ENCODE measurements at places on chromosomes 7 and 10.

- no peak for DNase-seq
Observed at GRCh38 chr7:78220754-78221153, 422.2 kb downstream of the PHTF2 start.

- no peak for DNase-seq
Observed at GRCh38 chr10:100810835-100811116, 65.4 kb downstream of the PAX2 start.

- no peak for DNase-seq
Observed at GRCh38 chr7:123494193-123494796, 40.1 kb downstream of the IQUB start.

DNA sequence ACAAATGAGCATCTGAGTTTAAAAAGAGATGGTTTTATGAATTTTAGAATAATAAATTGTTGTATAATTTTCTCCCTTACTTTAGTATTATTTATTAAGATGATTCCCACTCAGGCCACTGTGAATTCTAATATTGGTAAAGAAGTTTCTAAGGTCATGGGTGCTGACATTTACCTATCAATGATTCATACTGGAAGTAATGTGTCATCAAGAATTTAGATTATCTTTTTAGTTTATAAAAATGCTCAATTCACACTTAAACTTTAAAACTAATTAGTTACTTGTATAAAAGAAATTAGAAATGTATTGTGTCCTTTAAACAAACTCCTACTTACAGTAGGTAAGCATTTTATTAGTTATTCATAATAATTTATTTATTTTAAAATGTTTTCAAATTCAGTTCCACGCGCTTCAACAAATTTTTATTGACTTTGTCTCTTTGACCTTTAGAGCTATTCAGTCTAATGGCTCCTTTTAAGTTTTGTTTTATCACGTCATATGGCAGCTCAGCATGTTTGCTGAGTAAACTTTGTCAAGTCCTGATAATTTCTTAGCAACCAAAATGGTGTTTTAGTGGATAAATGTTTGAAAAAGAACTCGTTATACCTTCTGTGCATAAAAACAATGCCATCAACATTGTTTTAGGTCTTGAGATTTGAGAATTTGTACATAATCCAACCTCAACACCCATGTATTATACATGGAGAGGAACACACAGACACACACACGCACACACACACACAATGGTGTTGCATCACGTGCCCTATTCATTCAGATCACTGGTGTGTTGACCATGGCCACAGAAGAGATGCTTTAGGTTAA, 15.1 kb upstream of the MRC1 start:
- DNase-seq, result no peak

- no peak for DNase-seq
Observed at GRCh38 chr10:8070440-8070839, 16.0 kb downstream of the GATA3 start.

DNA sequence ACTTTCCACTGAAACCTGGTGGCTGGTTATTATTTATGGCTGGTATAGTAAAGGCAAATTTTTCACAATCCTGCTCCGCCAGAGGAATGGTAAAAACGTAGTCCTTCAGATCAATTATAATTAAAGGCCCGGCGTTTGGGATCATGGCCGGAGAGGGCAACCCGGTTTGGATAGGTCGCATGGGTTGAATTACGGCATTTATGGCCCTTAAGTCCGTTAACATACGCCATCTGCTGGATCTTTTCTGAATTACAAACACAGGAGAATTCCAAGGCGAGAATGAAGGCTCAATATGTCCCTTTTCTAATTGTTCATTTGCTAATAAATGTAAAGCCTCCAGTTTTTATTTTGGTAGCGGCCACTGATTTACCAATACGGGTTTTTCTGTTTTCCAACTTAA, 11.3 kb upstream of the TAS2R3 start:
- DNase-seq, result no peak

GRCh38 chr7:131231381-131232220, 96.1 kb upstream of the MKLN1 start:
- DNase-seq, result peak; percentile 94

GRCh38 chr10:42593284-42593683, 45.1 kb downstream of the ZNF33B start:
- DNase-seq, result no peak

- no peak for DNase-seq
Observed at GRCh38 chr7:77808517-77808916, 9.9 kb downstream of the PHTF2 start.

- no peak for DNase-seq
Observed at GRCh38 chr7:92832534-92833023, 3.8 kb downstream of the CDK6 start.

DNA sequence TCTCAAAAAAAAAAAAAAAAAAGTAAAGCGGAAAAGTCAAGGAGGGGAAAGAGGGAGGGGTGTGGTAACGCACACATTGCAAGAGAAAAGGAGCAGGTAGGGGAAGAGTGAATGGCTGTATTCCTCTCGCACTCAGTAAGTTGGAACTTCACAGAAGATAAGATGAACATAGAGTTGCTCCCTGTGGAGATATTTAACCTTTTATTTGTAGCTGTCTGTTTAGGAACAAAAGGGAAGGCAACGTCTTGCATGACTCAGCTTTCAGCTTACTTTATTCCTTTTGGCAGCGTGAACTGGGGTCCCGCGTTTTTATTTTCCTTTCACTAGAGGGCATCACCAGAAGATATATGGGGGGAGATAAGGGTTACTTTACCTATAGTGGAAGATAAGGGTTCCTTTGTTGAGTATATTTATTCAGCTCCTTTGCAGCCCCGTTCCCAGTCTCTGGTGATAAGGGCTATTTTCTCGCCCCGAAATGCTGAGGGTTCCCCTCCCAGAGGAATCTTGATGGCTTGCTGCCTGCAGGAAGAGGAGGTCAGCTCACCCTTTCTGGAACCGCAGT, 78.5 kb downstream of the APBB1IP start:
- DNase-seq, result no peak

DNA sequence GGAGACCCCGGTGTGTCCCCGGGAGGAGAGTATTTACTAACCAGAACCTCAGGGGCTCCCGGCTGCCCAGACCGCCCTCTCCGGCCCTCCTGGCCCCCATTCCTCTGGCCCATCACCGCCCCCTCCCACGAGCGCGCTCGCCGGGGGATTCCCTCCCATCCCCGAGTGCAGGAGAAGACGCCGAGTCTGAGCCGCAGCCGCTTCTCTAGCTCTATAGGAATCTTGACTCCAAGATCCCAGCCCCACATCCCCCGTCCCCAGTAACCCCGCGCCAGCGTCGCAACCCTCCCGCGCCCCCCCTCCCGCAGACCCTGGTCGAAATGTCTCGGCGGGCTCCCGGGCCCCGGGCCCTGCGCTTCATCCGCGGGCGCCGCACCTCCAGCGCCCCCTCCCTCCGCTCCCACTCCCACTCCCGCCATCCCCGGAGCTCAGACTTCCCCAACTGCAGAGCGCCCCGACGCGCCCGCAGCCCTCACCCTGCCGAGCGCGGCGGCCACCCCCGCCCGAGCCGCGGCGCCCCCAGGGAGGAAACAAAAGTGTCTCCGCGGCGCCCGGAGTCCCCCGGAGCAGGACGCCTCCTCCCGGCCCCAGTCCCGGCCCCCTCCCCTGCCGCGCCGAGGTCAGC, 541 bp downstream of the ELMO1 start:
- no peak for DNase-seq

- peak; percentile 72 for DNase-seq
Observed at GRCh38 chr10:30853066-30853465, 178.6 kb downstream of the ZNF438 start.

- no peak for DNase-seq
Observed at GRCh38 chr7:16098585-16099179, 322.7 kb downstream of the CRPPA start.

GRCh38 chr7:46024263-46024916, 103.3 kb upstream of the IGFBP3 start:
- DNase-seq, result no peak

DNA sequence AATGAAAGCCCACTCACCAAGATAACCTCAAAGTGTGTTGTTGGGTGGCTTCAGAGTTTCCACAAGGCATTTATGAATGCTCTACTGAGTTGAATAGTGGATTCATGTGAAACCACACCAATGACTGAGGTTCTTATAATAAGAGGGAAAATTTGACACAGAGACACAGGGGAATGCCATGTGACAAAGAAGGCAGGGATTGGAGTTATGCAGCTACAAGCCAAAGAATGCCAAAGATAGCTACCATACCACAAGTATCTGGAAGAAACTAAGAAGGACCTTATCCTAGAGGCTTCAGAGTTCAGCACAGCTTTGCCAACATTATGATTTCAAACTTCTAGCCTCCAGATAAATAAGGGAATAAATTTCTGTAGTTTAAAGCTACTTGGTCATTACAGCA, 68.0 kb upstream of the PCDH15 start:
- DNase-seq, result no peak

DNA sequence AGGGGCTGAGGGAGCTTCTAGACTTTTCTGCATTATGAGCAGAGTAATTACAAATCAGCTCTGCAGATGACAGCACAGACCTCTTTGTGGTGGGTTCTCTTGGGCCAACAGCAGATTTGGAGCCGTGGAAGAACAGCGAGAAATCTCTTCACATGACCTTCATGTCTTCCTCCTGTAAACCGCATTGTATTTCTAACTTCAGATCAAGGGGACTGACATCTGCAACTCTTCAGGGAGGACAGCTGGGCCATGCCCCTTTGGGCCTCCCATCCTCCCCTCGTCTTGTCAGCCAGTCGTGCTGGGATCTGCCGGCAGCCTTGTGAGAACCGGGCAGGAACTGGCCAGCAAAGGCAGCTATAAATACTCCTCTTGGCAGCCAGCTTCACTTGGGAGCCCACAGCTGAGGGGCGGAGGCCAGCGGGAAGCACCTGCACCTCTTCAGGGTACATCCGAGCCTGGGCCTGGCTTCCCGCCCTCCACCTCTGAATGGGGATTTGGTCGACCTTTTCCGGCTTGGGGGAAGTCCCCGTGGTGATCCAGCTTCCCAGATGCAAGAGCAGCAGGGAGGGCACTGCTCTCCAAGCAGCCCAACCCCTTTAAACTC, 54.7 kb downstream of the STEAP1B start:
- no peak for DNase-seq

Data from MV-4-11 (cell line).